T-helper 2 cell treated with Interferon-gamma antibody and Interleukin-4, amounts not matched to agents 100 ng/mL and 5 ng/mL, for 36 hours (primary cell): ENCODE measurements at places on chromosomes 7 and 10. TPM values are rescaled to one million over a fixed set of nuclear protein-coding genes. Genes with fewer than 3 reads are reported as not detected.

Gene SNX13
- total RNA-seq: 19.0 and 20.0 TPM in 2 replicates

Gene STAG3
- 19.2 and 21.7 TPM in 2 replicates for total RNA-seq

Gene FBXL13
- not detected in 2 replicates for total RNA-seq

Gene TAS2R5
- 0.55 and 0.64 TPM in 2 replicates for total RNA-seq

Gene CPA2
- total RNA-seq: not detected in 2 replicates

Gene PNLIPRP3
- not detected in 2 replicates for total RNA-seq

Gene GPR146
- 13.8 and 17.0 TPM in 2 replicates for total RNA-seq

Gene FFAR4
- total RNA-seq: not detected in 2 replicates

Gene TMEM213
- not detected in 2 replicates for total RNA-seq

Gene H2BK1
- 0.48 and 1.1 TPM in 2 replicates for total RNA-seq

Gene HOXA6
- total RNA-seq: not detected in 2 replicates

Gene LIPN
- total RNA-seq: not detected in 2 replicates

Gene EPO
- not detected in 2 replicates for total RNA-seq

Gene CYP3A4
- not detected in 2 replicates for total RNA-seq

Gene ABCF2
- total RNA-seq: 45.5 and 47.2 TPM in 2 replicates

Gene MOGAT3
- total RNA-seq: not detected in 2 replicates

Gene POT1
- total RNA-seq: 25.6 and 29.4 TPM in 2 replicates

Gene PRTFDC1
- total RNA-seq: 0.18 and 0.36 TPM in 2 replicates

Gene SORCS1
- not detected in 2 replicates for total RNA-seq

Gene CALY
- not detected in 2 replicates for total RNA-seq

Gene PFKP
- 168 and 170 TPM in 2 replicates for total RNA-seq

Gene LLCFC1
- not detected in 2 replicates for total RNA-seq

Gene SAMD9L
- total RNA-seq: 96.4 and 102 TPM in 2 replicates

Gene ASB15
- not detected in 2 replicates for total RNA-seq

Gene NPY
- not detected in 2 replicates for total RNA-seq

Gene IL6
- total RNA-seq: 0.66 TPM in 1 of 2 replicates, not detected in the other

Gene SPDYE16
- 0.25 and 0.59 TPM in 2 replicates for total RNA-seq

Gene TMEM176B
- total RNA-seq: not detected in 2 replicates

Gene IDI2
- total RNA-seq: not detected in 2 replicates

Gene GRM3
- not detected in 2 replicates for total RNA-seq

Gene FAM25A
- not detected in 2 replicates for total RNA-seq

Gene ENO4
- not detected in 2 replicates for total RNA-seq

Gene LRRC17
- total RNA-seq: 0.16 and 0.18 TPM in 2 replicates

Gene ZNF239
- total RNA-seq: 1.9 and 2.9 TPM in 2 replicates

Gene PLEKHS1
- total RNA-seq: 0.11 TPM in 1 of 2 replicates, not detected in the other

Gene RELN
- total RNA-seq: not detected in 2 replicates

Gene NPSR1
- total RNA-seq: not detected in 2 replicates

Gene GSTO2
- 0.66 and 0.73 TPM in 2 replicates for total RNA-seq

Gene OR13A1
- not detected in 2 replicates for total RNA-seq

Gene OPN4
- not detected in 2 replicates for total RNA-seq

Gene PIK3AP1
- 2.7 and 3.1 TPM in 2 replicates for total RNA-seq

Gene CTAGE15
- 1.3 and 2.0 TPM in 2 replicates for total RNA-seq

Gene MYH16
- total RNA-seq: not detected in 2 replicates

Gene ITIH5
- not detected in 2 replicates for total RNA-seq

Gene PTPRZ1
- total RNA-seq: not detected in 2 replicates

Gene CFAP46
- total RNA-seq: 0.09 TPM in 1 of 2 replicates, not detected in the other

Gene ZNF37A
- total RNA-seq: 20.3 and 22.0 TPM in 2 replicates

Gene LBX1
- not detected in 2 replicates for total RNA-seq

Gene USP6NL
- 0.57 and 0.70 TPM in 2 replicates for total RNA-seq

Gene PLCE1
- total RNA-seq: 0.02 and 0.05 TPM in 2 replicates

Gene ZNF804B
- total RNA-seq: not detected in 2 replicates

Gene KIF11
- total RNA-seq: 76.2 and 76.5 TPM in 2 replicates

Gene ATOH7
- not detected in 2 replicates for total RNA-seq

Gene KNDC1
- total RNA-seq: 0.48 and 0.57 TPM in 2 replicates

Gene SH2D4B
- total RNA-seq: 0.07 and 0.14 TPM in 2 replicates

Gene HABP2
- total RNA-seq: not detected in 2 replicates

Gene PILRB
- 73.4 and 78.1 TPM in 2 replicates for total RNA-seq

Gene DNAH11
- 1.2 and 1.9 TPM in 2 replicates for total RNA-seq

Gene PNLIPRP2
- not detected in 2 replicates for total RNA-seq
